ENCODE measurements at places on chromosomes 7 and 10. TPM values are rescaled to one million over a fixed set of nuclear protein-coding genes. Genes with fewer than 3 reads are reported as not detected.

The STEAP1B gene
- total RNA-seq, result 0.85 TPM

The CALML3 gene
- total RNA-seq, result not detected

The IQCE gene
- 19.3 TPM for total RNA-seq

The OR13A1 gene
- not detected for total RNA-seq

The DGKB gene
- 0.31 TPM for total RNA-seq

The INPP5F gene
- total RNA-seq, result 18.6 TPM

The CLDN4 gene
- 108 TPM for total RNA-seq

The EN2 gene
- total RNA-seq, result not detected

The POLR2J2 gene
- total RNA-seq, result 9.5 TPM

The CNNM1 gene
- total RNA-seq, result 0.94 TPM

The DGKI gene
- total RNA-seq, result 1.4 TPM

DNA sequence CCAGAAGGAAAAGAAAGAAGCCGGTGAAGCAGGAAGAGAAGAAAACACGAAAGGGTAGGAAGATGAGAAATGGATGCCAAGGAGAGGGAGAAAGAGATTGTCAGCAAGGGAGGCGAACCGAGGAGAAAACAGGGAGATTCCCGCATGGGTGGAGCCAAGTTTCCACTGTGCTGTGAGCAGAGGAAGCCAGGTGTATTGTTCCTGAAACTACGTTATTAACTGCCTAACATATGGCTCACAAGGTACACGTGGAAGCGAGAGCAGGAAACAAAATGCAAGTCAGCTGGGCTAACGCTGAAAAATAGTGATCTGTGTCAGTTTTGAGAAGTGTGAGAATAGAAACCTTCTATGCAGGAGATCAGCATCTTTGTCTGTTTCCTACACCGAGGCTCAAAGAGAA is 20.4 kb upstream of the HIPK2 start:
- no peak for DNase-seq

GRCh38 chr10:34104829-34105572 is 710.1 kb downstream of the PARD3 start:
- peak; percentile 68 for DNase-seq

DNA sequence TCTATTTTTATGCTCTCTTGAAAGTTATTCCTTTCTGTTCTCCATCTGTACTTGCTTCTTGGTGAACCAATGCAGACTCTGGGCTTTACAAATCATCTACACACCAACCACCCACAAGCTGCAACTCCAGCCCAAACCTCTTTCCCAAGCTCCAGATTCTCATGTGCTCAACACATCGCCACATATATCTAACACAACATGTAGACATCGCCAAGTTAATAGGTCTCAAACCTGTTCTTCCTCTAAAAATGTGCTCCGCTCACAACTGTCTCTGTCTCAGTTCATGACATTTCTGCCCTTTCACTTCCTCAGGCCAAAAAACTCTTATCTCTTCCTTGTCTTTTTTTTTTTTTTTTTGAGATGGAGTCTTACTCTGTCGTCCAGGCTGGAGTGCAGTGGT is 95.7 kb upstream of the EEPD1 start:
- DNase-seq, result no peak

DNA sequence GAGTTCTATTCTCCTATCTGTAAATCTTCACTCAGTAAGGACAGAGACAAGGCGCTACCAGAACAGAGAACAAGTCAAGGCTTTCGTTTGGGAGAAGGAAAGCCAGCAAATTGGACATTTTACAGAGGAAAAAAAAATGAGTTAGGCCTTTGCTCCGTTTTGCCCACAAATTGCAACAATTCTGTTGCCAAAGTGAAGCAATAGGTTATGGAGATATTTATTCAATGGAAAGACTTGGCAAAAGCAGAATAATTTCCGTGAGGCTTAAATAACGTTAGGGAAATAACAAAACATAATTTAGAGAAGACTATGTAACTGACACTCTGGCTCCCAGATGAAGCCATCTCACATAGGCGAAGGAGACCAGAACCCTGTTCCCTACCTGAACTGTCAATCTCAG is 67.5 kb downstream of the MKX start:
- DNase-seq, result no peak

DNA sequence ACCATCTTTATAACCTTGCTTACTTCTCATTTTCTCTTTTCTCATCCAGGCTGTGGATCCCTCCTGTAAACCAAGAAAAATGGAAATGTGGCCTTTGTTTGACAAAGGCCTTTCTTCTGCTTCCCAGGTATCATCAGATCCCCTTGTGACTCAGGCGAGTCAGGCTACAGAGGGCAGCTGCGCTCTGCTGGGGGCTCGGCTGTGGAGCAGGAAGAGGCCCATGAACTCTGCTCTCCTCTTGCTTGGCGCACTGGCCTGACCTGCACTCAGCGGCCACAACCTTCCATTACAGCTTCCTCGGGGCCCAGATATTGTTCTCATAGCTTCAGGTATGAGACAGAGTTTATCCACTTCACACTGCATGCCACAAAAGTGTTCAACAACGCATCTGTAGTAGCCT is 457.6 kb upstream of the COBL start:
- no peak for DNase-seq

DNA sequence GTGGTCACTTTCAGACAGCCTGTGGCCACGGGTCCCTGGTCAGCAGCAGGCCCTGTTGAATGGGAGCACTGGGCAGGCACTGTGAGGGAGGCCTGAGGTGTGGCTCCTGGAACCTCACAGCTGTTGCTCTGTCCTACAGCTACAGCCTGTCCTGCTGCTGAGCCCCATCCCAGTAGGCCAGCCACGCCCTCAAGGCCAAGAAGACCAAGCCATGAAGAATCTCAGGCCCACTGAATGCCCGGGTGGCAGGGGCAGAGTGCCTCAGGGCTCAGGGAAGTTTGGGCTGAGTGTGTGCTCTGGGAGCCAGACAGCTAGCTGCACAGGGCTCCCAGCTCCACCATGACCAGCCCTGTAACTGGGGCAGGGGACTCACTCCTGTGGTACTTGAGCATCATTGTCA is 363.5 kb upstream of the NUPR2 start:
- no peak for DNase-seq

DNA sequence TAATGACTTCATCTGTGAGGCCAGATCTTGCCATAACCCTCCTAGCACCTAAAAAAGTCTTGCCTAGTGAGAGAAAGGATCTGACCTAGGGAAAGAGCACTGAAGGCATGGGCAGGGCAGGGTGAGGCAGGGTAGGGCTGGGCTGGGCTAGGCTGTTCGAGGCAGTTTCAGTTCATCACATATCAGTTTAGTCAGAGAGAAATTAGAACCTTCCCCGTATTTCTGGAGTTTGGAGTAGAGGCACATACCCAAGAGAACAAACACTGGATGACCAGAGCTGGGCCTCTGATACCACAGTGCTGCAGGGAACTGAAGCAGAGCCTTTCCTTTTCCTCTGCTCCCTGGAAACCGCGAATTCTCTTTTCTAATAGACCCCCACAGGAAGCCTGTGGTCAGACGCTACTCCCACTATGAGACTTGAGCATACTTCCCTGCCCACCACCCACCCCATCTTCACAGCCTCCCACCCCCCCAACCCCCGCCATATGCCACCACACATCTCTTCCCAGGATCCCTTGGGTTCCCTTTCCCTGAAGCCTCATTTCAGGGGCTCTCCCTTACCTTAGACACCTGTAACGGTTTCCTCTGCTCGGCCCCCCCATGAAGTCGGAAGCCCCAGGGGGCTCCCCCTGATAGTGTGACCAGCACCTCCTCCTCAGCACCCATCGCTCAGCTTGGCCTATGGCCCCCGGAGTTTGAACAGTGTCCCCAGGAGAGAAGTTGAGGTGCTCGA is 406 bp downstream of the SYNPO2L start:
- DNase-seq, result no peak

- no peak for DNase-seq
These were observed 60.0 kb downstream of the PLXNA4 start for GRCh38 chr7:132516042-132516840.

DNA sequence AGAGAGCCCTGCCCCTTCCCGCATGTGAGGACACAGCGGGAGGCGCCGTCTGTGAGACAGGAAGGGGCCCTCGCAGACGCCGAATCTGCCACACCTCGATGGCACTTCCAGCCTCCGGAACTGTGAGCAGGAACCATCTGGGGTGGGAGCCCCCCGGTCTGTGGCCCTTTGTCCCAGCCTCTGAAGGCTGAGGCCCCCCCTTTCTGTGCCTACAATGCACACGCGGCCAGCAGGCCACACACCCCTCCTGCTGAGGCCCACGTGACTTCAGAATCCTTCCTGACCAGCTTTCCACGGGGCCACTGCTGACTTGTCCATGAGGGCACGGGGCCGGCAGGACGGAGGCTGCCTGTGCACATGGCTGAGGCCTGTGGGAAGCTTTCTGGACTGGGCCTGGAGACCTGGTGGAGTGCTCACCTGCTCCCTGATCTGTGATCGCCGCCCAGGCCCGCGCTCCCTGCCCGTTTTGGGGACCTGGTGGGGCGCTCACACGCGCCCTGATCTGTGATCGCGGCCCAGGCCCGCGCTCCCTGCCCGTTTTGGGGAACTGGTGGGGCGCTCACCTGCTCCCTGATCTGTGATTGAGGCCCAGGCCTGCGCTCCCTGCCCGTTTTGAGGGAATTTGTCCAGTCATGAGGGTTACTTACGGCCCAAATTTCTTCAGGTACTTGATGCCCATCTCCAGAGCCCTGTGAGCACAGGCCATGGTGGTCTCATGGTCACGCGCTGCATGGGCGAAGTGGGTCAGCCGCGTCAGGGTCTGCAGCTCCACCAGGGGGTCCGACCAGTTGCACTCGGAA is 34.3 kb downstream of the CFAP46 start:
- DNase-seq, result no peak

- no peak for DNase-seq
These were observed 35.8 kb upstream of the ZC3HAV1L start for GRCh38 chr7:139071680-139072079.

DNA sequence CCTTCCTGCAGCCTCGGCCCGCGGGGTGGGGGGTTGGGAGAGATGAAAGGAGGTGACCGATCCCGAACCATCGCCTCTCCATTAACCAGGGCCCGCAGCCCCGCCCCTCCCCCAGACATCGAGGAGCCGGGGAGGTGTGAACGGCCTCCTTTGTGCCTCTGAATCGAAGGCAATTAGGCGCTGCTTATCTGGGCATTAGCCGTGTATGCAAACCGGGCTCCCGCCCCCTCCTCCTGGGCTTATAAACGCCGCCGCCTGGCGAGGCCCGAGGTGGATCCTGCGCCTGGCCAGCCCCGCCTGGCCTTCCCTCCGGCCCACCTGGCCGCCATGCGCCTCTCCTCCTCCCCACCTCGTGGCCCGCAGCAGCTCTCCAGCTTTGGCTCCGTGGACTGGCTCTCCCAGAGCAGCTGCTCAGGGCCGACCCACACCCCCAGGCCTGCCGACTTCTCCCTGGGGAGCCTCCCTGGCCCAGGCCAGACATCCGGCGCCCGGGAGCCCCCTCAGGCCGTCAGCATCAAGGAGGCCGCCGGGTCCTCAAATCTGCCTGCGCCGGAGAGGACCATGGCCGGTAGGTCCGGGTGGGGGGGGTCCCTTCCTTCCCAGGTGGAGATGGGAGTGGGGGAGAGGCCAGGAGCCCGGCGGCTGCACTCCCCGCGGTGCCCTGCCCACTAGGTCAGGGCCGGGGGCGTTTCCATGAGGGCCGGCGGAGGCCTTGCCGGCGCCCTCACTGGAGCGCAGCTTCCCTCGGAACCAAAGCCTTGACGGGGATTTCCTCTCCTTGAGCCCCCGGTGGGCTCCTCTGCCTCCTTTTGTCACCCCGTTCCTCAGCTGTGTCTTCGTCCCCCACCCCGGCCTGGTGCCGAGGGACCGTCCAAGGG is at the start of gene VENTX:
VENTX (plus strand) TSS at position 268 of the 878 bp plus-strand sequence; CDS start at position 328, 60 bp downstream.
- DNase-seq, result no peak

DNA sequence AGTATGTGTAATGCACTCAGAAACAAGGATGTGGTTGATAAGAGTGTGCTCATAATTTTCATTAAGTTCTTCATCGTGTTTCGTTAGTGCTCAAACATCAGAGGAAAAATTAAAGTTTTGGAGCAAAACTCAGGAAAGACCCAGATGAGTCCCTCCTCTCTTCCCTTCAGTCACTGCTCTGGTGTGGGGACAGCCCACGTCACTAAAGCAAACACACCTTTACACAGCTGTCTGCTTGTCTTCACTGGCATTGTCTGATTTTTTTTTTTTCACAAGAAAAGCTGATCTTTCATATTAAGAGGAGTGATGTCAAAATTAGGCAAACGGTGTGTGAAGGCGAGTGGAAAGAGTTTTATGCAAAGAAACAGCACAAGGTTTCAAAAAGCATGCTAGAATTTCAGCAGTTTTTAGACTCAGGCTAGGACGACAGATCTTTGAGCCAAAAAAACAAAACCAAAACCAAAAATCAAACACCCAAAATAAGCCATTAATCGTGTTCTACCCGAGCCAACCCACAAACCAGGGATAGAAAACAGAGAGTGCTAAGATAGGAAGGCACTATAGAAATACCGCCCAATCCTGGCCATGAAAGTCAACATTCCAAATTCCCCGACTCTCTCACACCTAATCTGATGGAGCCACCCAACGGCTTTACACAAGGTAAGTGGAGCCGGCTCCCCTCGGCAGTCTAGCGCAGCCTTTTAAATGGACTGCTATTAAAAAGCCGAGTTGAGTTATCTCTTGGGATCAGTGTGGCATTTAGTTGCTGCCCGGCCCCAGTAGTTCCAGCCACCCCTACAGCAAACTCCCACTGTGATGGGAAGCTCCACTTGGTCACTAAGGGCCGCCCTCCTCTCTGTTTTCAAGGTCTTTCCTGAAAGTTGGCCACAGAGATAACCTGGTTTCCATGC is 27.9 kb upstream of the GATA3 start:
- no peak for DNase-seq

DNA sequence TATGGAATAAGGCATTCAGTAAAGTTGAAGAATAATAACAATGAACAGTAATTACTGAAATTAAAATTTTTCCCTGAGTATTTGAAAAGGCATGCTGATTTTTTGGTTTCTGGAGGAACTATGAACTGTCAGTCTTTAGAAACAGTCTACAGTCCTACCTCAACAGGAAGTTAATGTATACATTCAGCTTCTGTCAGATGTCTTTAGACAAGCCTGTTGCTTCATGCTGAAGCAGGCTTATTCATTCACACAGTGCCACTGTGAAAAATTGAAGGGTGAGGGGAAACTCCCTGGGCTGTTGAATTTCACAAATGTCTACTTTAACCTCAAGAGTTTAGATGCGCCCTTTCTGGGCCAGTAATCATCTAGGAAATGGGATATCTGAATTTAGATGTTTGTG is 3.5 kb downstream of the NRF1 start:
- DNase-seq, result no peak

GRCh38 chr7:55050281-55050680 is 31.5 kb downstream of the EGFR start:
- DNase-seq, result no peak

DNA sequence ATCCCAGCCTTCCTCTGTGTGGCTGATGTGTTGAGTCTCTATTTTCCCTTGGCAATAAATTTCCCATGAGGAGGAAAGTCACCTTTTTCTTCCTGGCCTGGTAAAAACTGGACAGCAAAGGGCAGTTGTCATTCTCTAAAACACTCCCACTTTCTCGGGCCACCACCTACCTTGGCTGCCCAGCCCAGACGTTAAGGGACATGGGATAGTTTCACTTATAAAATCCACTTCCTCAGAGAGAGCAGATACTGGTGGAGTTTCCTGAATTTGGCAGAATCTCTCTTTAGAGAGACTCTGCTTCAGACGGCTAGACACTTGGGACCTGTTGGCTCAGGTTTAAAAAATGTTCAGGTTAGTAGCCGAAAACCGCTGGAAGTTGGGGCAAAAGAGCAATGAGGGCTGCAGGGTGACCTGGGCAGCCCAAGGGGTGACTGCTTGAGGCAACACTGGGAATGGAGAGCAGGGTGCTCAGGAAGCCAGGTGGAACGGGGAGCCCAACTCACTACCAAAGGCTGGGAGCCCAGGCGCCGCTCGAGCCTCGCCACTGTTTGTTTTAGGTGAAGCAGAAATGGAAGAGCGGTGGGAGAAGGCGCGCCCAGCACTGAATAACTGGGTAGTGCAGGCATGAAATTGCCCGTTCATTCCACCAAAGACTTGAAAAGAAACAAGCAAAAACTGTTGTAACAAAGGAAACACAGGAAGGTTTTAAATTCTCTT is 186.1 kb downstream of the TRIL start:
- no peak for DNase-seq

All from left lung (tissue), 14 donors.